ENCODE measurements at places on chromosomes 5 and 9. TPM values are rescaled to one million over a fixed set of nuclear protein-coding genes. Genes with fewer than 3 reads are reported as not detected.

The OR13C5 gene
- total RNA-seq = not detected

The PROB1 gene
- total RNA-seq = 1.7 TPM

The ERAP2 gene
- total RNA-seq = 129 TPM

The PCDHB5 gene
- 0.40 TPM for total RNA-seq

The AP3S1 gene
- total RNA-seq = 132 TPM

The PCDHA4 gene
- 0.22 TPM for total RNA-seq

The ACOT12 gene
- total RNA-seq = not detected

The TRIM7 gene
- 15.4 TPM for total RNA-seq

The CARD6 gene
- 44.7 TPM for total RNA-seq

The OGN gene
- under 0.01 TPM for total RNA-seq

Measured in thoracic aorta endothelial cell (primary cell).